Activated CD4-positive, CD25-positive, alpha-beta regulatory T cell treated with anti-CD3 and anti-CD28 coated beads, Interleukin-2, amount 50 U/mL, for 16 hours (primary cell): ENCODE measurements at places on chromosomes 12 and 14.
A peak's percentile ranks its signal among the peaks of the same experiment; 100 is the strongest.

DNA sequence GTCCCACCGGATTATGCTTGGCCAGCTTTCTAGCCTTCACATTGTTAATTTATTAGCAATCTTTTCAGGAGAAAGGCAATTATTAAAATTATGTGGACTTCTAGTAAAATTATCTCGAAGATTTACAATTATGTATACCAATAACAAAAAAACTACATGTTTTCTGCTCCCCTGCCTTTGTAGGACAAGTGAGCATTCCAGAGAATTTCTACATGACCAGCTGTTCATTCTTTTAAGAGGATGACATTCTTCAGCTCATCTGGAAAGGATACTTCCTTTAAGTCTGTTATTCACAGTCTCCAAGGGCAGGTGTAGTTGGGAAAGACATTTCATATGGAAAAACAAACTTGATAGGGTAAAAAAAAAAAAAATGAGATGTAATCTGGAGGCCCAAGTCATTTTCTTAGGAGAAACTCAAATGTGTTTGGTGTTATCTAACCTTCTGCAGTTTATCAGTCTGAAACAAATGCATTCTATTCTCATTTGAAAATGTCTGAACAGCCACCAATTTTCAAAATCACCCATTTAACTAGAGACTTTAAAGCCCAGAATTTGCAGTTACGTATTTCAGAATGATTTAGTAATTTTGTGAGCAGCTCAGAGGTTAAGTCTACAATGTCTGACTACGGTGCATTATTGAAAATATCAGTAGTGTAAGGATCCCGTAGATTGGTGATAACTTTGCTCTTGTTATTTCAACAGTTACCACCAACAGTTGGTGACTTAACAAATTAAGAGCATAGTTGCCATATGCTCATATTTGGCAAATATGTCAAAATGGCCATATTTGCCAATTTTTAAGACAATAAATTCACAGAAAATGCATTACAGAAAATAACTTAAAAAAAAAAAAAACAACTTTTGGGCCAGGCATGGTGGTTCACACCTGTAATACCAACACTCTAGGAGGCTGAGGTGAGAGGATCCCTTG is 1.8 kb upstream of the PHLDA1 start:
- DNase-seq = no peak

DNA sequence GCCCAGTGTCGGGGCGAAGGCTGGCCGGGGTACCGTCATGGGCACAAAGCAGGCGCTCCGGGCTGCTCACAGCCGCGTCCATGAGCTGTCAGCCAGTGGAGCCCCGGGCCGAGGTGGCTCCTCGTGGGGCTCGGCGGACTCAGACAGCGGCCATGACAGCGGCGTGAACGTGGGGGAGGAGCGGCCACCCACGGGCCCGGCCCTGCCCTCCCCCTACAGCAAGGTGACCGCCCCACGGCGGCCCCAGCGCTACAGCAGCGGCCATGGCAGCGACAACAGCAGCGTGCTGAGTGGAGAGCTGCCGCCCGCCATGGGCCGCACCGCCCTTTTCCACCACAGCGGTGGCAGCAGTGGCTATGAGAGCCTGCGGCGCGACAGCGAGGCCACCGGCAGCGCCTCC is 39.0 kb downstream of the KIF26A start:
- no peak for DNase-seq

- no peak for DNase-seq
Measured at GRCh38 chr14:96203635-96204034, 1.0 kb upstream of the BDKRB2 start.

- DNase-seq = no peak
Measured at GRCh38 chr12:26878661-26879119, 45.7 kb upstream of the ITPR2 start.

GRCh38 chr12:77999074-77999715 is 168.5 kb downstream of the NAV3 start:
- no peak for DNase-seq

- DNase-seq = no peak
Measured at GRCh38 chr12:79555028-79555925, 135.5 kb downstream of the PAWR start.

DNA sequence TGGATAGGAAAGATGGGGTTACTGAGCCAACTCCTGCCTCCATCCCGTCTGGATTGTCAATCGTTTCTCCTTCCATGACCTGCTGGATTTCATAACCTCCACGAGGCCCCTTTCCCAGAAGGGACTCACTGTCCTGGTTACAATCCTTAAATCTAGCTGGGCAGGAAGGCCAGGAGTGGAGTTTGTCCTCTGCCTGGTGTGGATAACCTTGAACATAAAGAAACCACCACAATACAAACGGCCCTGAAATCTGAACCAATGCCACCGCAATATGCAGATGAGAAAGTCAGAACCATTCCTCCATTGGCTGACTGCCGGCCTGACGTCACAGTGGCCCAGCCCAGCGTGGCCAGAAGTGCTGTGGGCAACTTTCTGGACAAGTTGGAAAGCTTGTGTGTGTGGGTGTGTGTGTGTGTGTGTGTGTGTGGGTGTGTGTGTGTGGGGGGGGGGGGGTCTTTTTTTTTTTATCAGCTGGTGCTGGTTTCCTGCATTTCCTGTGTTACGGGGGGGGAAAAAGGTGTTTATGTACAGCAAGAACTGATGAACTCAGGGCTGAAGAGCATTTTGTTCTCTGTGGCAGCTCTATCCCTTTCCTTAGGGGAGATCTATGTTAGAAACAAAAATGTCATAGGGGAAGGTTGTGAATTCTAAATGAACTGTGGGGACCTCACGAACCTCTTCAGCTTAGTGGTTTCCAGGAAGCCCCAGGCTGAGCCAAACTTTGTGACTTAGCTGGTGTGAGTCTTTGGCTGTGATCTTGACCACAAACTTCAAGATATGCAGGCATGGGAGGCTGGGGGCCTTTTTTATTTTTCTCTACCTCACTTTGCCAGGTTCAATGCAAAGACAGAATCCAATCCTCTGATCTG is 81.6 kb upstream of the MED13L start:
- DNase-seq = peak; percentile 31

- DNase-seq = peak; percentile 19
Measured at GRCh38 chr12:8648576-8649205, 13.9 kb downstream of the MFAP5 start.

- DNase-seq = no peak
Measured at GRCh38 chr12:71455028-71455737, 15.6 kb downstream of the LGR5 start.

GRCh38 chr12:103386451-103386850 is 109.3 kb downstream of the C12orf42 start:
- DNase-seq = no peak

- DNase-seq = no peak
Measured at GRCh38 chr14:33505963-33506329, 444.9 kb downstream of the EGLN3 start.

GRCh38 chr14:32075672-32076277 is 1.3 kb upstream of the ARHGAP5 start:
- DNase-seq = peak; percentile 2

GRCh38 chr14:22472935-22473854 is 115.8 kb downstream of the DAD1 start:
- no peak for DNase-seq

DNA sequence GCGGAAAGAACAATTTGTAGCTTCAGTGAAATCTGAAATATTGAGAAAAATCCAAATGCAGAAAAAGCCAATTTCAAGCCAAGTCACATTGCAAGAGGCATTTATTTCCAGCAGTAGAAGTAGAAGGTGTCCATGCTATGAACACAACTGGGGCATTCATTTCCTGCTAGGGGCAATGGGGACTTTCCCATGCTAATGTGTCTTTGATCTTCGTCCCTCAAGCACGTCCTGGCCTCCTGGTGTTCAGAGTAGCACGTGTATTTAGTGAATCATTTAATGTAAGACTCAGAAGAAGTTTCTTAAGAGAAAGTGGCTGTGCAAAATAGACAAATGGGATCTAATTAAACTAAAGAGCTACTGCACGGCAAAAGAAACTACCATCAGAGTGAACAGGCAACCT is 267.9 kb downstream of the TMEM132C start:
- no peak for DNase-seq

GRCh38 chr14:78131616-78132015 is 38.6 kb upstream of the NRXN3 start:
- DNase-seq = no peak

DNA sequence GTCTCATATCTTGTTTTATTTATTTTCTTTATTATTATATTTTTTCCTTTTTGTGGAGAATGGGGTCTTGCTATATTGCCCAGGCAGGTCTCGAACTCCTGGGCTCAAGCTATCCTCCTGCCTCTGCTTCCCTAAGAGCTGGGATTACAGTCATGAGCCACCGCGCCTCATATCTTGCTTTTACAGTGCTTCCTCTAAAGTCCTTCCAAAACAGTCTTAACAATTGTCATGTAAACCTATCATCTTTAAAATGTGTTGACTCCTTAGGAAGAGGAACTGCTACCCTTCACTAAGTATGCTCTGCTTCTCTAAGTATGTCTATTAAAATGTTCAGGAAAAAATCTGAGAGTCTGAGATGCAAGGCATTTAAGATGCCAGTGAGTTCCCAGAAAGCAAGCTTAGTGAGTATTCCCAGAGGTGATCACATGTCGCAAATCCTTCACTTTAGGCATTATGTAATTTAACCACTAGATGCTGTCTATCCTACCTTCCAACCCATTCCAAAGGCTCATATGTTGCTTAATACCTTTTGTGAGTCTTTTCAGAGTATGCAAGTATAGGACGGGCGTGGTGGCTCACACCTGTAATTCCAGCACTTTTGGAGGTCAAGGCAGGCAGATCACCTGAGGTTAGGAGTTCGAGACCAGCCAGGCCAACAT is 19.7 kb upstream of the FOXJ2 start:
- no peak for DNase-seq

- DNase-seq = no peak
Measured at GRCh38 chr14:102145395-102145794, 5.7 kb downstream of the WDR20 start.

GRCh38 chr14:103074729-103075367 is 9.2 kb upstream of the LBHD2 start:
- DNase-seq = no peak

DNA sequence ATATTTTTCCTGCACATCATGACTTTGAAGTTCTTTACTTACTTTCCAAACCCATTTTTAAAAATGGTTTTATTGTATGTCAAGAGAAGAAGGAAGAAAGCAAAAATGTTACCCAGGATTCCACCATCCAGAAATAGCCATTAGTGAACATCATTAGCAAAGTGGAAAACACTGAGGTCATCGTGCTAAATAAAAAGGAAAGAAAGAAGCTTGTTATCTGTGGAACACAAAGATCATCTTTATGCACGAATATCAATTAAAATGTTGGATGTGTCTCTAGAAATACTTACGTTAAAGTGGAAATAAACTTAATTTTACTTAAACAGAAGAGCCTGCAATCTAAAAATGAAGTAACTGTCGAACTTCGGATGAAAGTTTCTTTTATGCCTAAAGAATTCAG is 27.3 kb downstream of the SFSWAP start:
- DNase-seq = no peak

DNA sequence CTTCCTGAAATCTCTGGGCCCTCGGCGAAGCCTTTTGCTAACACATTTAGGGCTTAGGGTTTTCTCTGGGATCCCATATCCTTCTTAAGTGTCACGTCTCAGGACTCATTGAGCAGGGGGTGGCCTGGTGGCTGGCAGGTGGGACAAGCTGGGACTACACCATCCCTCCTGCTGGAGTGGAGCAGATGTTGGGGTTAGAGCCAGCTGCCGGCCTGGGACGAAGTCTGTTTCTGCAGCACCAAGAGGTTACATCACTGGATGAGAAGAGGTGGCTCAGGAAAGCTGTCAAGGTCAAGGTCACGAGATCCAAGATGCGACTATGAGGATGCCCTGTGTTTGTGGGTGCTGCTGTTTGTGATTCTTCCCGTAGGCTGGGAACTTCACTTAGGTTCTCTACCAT is 16.3 kb downstream of the SMCO2 start:
- no peak for DNase-seq

- no peak for DNase-seq
Measured at GRCh38 chr12:120225852-120226640, 25.1 kb upstream of the RPLP0 start.

DNA sequence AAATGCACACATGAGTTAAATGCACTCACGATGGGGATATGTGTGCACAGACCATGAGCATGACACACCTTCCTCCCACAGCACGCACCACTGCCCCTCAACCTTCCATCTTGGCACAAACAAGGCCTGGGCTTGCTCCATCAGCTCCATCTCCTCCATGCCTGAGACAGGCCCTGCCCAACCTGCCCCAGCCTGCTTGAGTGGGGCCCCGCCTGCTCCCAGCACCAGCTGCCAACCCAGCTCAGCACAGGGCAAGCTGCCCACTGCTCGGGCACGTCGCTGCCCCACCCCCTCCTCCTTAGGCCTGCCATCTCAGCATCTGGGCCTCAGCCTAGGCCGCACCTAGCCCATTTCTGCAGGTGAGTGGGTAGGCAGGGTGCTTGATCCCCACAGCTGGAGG is 27.6 kb upstream of the KRT78 start:
- no peak for DNase-seq

- no peak for DNase-seq
Measured at GRCh38 chr12:4001841-4002240, 128.6 kb upstream of the PARP11 start.

DNA sequence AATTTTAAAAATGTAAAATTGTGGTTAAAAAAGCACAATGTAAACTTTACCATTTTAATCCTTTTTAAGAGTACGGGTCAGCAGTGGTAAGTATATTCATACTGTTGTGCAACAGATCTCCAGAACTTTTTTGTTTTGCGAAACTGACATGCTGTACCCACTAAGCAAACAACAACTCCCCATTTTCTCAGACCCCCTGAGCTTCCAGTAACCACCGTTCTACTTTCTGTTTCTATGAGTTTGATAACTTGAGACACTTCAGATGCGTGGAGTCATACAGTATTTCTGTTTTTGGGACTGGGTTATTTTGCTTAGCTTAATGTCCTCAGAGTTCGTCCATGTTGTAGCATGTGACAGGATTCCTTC is 38.0 kb downstream of the CHST11 start:
- DNase-seq = no peak

- DNase-seq = no peak
Measured at GRCh38 chr12:10910380-10910779, 1.0 kb upstream of the TAS2R13 start.

- DNase-seq = no peak
Measured at GRCh38 chr14:50335989-50336824, 24.1 kb downstream of the DMAC2L start.

DNA sequence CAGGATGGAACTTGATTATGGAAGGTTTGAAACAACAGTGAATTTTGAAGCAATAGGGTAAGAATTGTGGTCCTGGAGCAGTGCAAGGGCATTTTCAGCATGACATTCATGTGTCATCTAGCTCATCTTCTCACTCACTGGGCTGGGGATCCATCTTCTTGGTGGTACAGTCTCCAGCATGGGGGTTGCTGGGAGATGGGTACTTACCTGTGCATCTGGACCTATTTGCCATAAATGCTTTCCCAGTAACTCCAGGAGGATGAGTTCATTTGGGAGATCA is 7.2 kb downstream of the HSP90AA1 start:
- no peak for DNase-seq
